NCI-H446 treated with DMSO at 0.1 percent for 48 hours (cell line): ENCODE measurements at places on chromosomes 7 and 10.

- DNase-seq, result no peak
Observed at GRCh38 chr10:10396601-10397000, 621.1 kb upstream of the CELF2 start.

- no peak for DNase-seq
Observed at GRCh38 chr7:28054531-28055160, 125.9 kb downstream of the JAZF1 start.

GRCh38 chr7:47571331-47572093 lies 10.4 kb downstream of the TNS3 start:
- DNase-seq, result no peak

- no peak for DNase-seq
Observed at GRCh38 chr7:124033095-124033806, 384 bp upstream of the TMEM229A start.

GRCh38 chr10:29136411-29136810 lies 152.5 kb upstream of the LYZL1 start:
- no peak for DNase-seq

- DNase-seq, result no peak
Observed at GRCh38 chr10:95264227-95265051, 26.4 kb downstream of the PDLIM1 start.

GRCh38 chr7:23336799-23337283 lies 37.7 kb downstream of the MALSU1 start:
- no peak for DNase-seq

GRCh38 chr10:124251317-124252065 lies 158.1 kb upstream of the CHST15 start:
- no peak for DNase-seq

DNA sequence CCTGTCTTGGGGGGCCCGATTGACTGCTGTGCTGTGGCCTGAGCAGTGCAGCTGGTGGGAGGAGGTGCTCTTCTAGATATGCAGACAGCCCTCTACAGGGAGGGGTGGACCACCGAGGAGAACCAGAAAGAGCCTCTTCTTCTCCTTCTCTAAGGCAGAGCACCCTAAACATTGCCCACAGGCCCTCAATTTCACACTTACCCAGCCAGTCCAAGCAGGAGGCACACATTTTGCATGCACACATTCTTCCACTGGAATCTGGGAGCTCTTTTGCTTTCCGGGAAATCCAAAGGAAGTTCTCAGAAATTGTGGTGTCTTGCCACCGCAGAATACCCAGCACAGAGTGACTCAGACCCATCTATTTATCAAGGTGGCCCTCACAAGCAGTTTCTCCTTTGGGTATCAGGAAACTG lies 45.8 kb downstream of the EEPD1 start:
- DNase-seq, result no peak

- DNase-seq, result no peak
Observed at GRCh38 chr10:63003816-63004453, 129.2 kb upstream of the NRBF2 start.

- no peak for DNase-seq
Observed at GRCh38 chr10:91944880-91945630, 21.5 kb downstream of the BTAF1 start.

- DNase-seq, result no peak
Observed at GRCh38 chr10:103114876-103115275, 78.2 kb downstream of the NT5C2 start.

- DNase-seq, result peak; percentile 41
Observed at GRCh38 chr7:20172736-20173334, 44.3 kb downstream of the MACC1 start.

- DNase-seq, result no peak
Observed at GRCh38 chr10:28737096-28737495, 59.8 kb downstream of the BAMBI start.

DNA sequence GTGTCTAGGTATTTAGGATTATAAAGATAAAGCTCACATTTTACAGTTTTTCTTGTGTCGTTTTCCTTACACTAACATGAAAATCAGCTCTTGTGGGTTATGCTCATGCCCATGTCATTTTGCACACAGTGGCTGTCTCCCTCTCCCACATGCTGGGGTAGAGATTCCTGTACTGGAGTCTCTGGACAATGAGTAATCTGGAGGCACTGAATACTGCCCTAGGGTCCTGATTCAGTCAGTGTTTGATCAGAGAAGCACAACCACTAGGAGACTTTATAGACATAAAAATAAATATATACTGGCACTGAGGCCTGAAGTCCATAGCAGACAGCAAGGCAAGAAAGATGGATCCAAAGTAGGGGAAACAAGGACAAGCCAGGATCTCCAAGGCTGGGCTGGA lies 1008.8 kb downstream of the KCNMA1 start:
- DNase-seq, result no peak

GRCh38 chr10:14772399-14772798 lies 2.3 kb downstream of the FAM107B start:
- DNase-seq, result no peak

- DNase-seq, result no peak
Observed at GRCh38 chr7:50952544-50952943, 169.8 kb upstream of the GRB10 start.

GRCh38 chr7:25391295-25391861 lies 163.1 kb upstream of the NPVF start:
- no peak for DNase-seq

GRCh38 chr7:141648276-141649114 lies 53.5 kb downstream of the DENND11 start:
- DNase-seq, result no peak

GRCh38 chr7:67661-68395 lies 124.5 kb upstream of the FAM20C start:
- no peak for DNase-seq

GRCh38 chr10:71916827-71917226 lies 47.4 kb upstream of the CHST3 start:
- DNase-seq, result no peak

GRCh38 chr10:70536196-70536861 lies 57.8 kb downstream of the PALD1 start:
- DNase-seq, result no peak

DNA sequence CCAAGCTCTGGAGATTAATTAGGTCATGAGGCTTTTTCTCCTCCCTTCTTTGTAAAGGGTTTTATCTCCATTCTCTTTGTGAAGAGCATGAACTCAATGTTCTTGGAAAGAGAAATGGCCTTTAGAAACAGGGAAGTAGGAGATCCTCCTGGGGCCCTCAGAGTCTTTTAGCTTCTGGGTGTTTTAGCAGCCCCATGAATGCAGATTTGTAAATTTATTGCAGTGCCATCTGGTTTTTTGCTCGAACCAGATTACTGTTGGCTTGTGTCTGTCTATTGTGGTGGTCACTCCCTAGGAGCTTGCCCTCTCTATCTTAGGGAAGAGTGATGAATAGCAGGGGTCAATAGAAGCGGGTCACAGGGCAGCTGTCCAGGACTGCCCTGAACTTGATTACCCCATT lies 110.6 kb downstream of the BTRC start:
- DNase-seq, result no peak

GRCh38 chr7:40599836-40600235 lies 465.0 kb downstream of the SUGCT start:
- no peak for DNase-seq

GRCh38 chr7:16412274-16413254 lies 8.8 kb downstream of the CRPPA start:
- DNase-seq, result no peak

DNA sequence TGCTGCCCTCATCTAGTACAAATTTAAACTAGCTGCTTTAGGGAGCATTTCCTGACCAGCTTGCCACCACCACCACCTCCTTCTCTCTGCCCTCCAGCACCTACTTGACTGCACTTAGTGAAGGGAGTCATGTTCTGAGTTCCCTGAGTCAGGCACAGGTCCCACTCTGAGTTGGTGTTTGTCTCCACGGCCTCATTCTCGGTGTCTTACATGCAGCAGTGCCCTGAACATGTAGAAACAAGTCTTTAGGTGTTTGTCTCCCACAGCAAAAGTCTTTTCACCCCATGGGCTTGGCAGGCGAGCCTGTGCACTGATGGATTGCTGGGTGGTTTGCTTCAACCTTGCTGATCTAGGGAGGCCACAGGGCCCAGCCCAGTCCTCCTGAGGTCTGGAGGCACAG lies 16.9 kb downstream of the TSPAN14 start:
- no peak for DNase-seq

GRCh38 chr10:104441329-104442000 lies 87.8 kb downstream of the CFAP58 start:
- no peak for DNase-seq
